ENCODE measurements at places on chromosomes 5 and 9. TPM values are rescaled to one million over a fixed set of nuclear protein-coding genes. Genes with fewer than 3 reads are reported as not detected.

GRCh38 chr9:2907411-2907810 lies 63.5 kb upstream of the PUM3 start:
- no peak for DNase-seq

DNA sequence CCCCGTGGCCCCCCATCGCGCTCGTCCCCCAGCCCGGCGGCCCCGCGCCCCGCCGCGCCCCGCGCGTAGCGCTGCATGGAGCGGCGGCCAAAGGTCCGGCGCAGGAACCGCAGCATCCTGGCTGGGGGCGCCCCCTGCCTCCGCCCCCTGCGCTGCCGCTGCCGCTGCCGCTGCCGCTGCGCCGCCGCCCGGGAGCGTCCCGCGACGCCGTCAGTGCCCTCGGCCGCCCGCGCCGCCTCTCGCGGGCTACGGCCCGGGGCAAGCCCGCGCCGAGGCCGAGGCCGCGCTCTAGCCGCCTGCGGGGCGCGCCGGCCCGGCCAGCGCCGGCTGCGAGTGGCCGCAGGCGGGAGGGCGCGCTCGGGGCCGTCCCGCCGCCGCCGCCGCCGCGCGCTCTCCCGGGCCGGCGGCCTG lies 523 bp downstream of the EPB41L4B start:
- no peak for DNase-seq

Gene BNC2
- 8.2 TPM for total RNA-seq

DNA sequence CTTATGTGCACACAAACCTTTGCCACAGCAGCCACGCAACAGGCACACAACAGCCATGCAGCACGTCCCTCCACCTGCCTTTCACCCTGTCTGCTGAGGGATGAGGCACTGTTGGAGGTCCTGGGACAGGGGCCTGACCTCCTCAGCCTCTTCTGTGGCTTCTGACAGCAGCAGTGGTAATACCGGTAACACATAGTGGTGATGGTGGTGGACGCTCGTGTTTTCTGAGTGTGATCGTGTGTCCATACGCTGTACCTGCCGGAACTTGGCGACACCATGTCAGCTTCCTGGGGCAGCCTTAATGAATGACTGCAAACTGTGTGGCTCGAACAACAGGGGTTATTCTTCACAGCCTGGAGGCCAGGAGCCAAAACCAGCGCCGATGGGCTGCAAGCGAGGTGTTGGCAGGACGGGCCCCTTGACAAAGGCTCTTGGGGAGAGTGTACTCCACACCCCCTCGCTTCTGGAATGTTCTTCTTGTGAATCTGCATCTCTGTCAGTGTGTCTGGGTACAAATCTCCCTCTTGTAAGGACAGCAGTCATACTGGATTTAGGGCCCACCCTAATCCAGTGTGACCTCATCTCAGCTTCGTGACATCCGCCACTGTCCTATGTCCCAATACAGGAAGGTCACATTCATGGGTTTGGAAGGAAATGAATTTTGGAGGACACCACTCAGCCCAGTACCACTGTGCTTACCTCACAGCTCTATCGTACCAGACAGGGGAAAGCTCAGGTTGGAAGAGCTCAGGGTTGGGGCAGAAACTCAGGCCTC lies 55.3 kb upstream of the EXOC3 start:
- no peak for DNase-seq

DNA sequence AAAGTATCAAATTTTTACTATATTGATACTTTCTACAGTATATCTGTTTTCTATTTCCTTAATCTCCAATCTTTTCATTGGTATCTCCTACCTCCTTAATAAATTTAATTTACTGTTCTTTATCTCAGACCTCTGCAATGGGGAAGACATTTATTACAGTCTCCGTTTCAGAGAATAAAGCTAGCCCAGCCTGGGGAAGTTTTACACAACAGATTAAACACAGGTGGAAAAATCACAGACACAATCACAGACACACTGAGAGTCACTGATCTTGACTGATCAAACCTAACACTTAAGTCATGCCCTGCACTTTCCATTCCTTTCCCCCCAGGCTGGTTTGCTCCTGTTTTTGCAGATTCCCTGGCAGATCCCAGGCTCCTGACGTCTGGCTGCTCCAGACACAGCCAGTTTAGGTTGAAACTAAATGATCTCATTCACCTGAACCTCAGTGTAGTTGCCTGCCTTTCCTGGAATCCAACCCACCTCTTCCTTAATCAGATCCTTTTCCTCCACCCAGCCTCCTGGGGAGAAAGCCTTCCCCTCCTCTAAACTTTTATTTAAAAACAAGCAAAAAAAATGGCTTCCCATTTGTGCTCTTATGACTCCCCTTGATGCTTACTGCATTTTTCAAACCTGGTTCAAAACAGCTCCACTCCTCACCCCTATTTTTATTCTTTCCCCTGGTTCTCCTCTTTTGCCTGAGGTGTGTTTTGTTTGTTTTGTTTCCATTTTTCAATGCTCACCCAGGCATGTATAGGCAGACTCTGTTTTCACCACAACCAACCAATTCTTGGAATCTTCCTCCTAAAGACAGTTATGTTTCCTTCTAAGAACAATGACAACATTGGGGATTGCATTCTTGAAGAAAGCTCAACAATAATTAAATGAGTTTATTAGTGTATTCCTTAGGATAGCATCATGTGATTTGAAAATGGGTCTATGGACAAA lies 29.5 kb upstream of the OSMR start:
- no peak for DNase-seq

GRCh38 chr9:37776328-37776727 lies 8.5 kb downstream of the EXOSC3 start:
- DNase-seq, result no peak

Gene GZMA
- 9.0 TPM for total RNA-seq

All from mucosa of descending colon (tissue), 3 donors.